ENCODE measurements at places on chromosomes 7 and 10.

DNA sequence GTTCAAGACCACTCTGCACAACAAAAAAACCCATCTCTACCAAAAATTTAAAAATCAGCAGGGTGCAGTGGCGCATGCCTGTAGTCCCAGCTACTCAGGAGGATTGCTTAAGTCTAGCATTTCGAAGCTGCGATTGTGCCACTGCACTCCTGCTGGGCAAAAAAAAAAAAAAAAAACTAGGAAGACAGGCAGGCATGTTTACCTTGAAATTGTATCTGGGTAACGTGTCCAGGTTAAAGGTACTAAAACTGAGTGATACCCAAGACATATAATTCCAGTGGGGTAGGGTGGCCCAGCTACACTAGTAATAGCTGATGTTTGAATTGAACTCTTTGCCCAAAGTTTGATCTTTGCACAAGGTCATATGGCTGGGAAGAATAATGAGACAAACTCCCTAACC is 16.2 kb downstream of the GHITM start:
- no peak for DNase-seq

DNA sequence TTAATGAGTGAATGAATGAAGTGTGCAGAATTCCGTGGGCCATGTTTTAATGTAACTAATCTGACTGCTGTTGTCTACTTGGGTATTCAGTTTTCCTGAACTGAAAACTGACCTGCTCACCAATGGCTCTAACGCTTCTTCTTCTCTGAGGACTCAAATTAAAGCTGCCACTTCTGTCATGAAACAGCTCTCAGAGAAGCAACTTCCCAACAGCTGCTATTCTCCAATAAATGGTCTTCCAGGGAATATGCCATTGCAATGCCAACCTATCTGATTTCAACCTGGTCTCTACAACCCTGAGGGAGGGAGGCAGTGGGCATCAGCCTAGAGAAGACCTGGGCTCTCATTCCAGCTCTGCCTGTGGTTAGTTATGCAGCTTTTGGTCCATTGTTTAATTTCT is 69.4 kb downstream of the FRMD4A start:
- DNase-seq = peak; percentile 59

- peak; percentile 77 for DNase-seq
These were observed 1.7 kb upstream of the CXCL12 start for GRCh38 chr10:44386546-44387052.

DNA sequence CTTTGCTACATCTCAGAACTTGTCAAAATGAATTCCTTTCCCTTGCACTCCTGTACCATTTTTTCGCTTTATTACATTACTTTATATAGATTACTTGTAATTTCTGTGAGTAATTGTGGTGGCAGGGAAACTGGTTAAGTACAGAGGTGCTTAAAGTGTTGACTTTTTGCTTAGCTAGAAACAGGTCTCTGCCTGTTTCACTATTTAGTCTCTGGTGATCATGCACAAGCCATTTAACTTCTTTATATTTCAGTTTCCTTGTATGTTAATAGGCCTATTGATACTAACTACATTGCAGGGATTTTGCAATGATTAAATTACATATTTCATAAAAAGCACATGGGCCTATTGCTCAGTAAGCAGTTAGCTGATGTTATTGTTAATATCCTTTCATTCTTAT is 233.8 kb downstream of the PRKG1 start:
- DNase-seq = no peak

GRCh38 chr10:76149182-76149581 is 717.8 kb downstream of the LRMDA start:
- no peak for DNase-seq

- no peak for DNase-seq
These were observed 389.4 kb upstream of the AUTS2 start for GRCh38 chr7:69208848-69209247.

- no peak for DNase-seq
These were observed 67.8 kb downstream of the TAF3 start for GRCh38 chr10:7886056-7886455.

GRCh38 chr10:105328503-105329133 is 687.5 kb downstream of the SORCS3 start:
- peak; percentile 87 for DNase-seq

- no peak for DNase-seq
These were observed 36.6 kb downstream of the SIRT1 start for GRCh38 chr10:67921065-67921464.

DNA sequence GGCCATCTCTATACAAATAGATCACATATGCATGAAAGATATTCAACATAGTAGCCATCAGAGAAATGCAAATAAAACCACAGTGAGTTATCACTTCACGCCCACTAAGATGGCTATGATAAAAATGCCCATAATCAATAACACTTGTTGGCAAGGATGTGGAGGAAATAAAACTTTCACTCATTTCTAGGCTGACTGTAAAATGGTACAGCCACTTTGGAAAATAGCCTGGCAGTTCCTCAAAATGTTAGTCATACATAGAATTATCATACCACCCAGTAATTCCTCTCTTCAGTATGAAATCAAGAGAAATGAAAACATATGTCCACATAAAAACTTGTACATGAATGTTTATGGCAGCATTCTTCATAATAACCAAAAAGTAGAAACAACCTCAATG is 324.9 kb downstream of the LRRTM3 start:
- DNase-seq = no peak

DNA sequence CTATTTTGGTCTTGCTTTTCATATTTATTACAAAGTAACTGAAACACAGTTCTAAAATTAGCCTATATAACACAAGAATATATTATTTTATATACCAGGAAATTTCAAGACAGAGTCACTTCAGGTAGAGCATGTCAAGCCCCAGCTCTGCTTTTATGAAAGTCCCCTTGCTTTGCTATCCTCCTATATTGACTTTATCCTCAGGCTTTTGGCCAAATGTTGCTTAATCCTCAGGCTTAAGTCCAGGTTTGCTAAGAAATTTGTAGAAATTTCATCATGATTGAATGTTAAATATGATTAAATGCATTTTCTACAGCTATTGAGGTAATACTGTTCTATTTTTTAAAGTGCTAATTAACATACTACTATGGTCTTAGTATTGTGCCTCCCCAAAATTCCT is 227.6 kb downstream of the FZD1 start:
- DNase-seq = no peak

- DNase-seq = no peak
These were observed 45.3 kb downstream of the NRG3 start for GRCh38 chr10:81920213-81920829.

- no peak for DNase-seq
These were observed 82.7 kb upstream of the KLF6 start for GRCh38 chr10:3867454-3868270.

DNA sequence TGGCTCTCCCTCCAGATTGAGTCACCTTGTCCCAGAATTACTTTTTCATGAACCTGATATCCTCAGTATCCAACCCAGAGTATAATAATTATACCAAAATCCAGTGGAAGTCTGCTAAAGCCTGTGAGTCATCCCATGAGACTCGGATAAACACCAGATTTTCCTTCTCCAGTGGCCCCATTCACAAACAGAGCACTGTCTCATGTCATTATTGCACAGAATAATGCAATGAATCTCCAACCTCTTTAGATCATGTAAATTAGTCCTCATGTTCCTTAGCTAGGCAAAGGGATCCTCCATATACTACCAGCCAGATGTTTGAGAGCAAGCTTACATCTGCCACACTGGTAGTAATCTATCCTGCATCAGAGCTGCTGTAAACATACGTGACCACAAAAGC is 89.0 kb downstream of the AMPH start:
- no peak for DNase-seq

GRCh38 chr10:70905071-70906021 is 17.0 kb upstream of the PCBD1 start:
- DNase-seq = no peak

GRCh38 chr10:88131511-88132139 is 268.2 kb downstream of the PTEN start:
- DNase-seq = no peak

GRCh38 chr10:36739884-36740445 is 385.4 kb upstream of the ANKRD30A start:
- DNase-seq = no peak

DNA sequence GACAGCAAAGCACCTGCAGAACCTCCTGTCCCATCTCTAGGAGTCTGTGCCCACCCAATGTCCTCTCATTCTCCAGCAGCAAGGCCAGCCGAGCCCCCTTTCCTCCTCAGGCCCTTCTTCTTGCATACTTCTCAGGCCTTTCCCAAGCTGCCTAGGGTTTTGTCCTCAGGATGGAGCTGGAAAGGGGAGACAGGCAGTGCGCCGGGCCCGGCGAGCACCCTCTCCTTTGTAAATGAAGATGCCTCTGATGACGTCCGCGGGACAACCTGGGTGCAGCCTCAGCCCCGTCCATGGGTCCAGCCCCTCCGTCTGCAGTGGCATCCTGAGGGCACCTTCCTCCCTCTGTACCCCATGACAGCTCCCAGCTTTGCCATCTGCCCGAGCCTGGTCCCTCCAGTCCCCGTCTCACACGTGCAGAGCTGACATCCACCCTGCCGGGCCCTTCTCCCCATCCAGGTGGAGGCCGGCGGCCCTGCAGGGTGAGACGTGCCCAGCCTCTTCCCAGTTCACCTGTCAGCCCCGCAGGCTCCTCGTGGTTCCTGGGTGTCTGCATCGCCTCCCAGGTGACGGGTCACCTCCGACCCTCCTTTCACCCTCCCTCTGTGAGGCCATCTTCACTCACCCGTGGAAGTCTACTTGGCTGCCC is 36.4 kb downstream of the JAKMIP3 start:
- DNase-seq = no peak

- no peak for DNase-seq
These were observed 135.1 kb upstream of the NPS start for GRCh38 chr10:127414024-127414423.

- DNase-seq = no peak
These were observed 49.1 kb upstream of the SEMA3C start for GRCh38 chr7:80967917-80968297.

DNA sequence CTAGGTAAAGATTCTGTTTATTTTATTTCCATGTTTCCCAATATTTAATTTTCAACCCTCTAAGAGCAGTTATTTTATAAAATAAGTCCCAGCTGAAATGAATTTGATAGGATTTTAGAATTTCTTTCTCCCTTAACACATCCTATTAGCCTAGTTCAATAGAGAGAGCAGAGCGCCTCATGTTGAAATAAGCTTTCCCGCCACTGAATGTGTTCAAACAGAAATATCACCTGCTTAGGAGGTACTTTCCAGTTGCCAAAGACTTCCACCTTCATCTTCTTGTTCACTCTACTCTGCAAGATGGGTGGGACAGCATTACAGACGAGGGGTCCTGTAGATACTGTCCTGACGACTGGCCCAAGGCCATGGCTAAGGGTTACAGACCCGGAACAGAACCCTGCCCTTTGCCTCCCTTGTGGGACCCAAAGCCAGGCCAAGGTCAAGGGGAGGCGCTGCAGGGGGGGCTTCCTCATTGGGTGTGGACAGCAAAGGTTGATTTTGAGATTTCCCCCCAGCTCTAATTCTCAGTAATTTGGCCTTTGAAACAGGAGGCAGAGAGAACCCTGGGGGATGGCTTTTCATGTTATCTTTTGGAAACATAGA is 62.0 kb downstream of the PARP12 start:
- DNase-seq = no peak

GRCh38 chr7:70456719-70457118 is 675.2 kb upstream of the GALNT17 start:
- no peak for DNase-seq

DNA sequence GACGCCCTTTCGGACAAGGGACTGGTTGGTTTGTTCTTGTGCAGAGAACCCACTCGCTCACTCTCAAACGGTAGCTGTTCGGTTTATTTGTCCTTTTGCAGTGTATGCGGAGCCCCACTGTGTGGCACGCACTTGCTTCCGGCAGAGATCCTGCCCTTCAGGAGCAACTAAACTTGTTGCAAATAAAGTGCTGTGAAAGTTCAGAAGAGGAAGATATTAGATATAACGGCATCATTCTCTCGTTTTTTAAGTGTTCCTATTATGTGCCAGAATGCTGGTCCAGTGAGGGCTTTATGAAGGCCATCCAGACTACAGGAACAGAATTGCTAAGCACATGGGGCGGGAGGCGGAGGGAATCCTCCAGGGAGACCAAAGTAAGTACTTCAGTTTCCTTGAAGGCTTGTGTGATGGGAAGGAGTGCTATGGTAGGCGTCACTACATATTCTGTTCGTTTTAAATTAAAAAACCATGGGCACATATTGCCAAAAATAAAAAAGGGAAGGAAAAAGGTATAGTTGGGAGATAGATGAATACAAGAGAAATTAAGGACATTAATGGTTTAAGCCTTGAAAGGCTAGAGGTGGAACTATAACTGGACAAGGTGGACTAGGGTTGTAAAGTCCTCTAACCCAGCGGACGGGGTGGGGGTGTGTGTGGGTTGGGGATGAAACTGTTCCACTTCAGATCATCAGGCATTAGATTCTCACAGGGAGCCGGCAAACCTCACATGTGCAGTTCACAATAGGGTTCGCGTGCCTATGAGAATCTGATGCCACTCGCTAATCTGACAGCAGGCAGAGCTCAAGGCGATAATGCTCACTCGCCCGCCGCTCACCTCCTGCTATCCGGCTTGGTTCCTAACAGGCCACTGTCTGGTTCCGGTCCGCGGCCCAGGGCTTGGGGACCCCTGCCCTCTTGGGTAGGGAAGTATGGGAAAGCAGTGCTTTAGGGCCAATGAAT is 704 bp upstream of the ERLIN1 start:
- peak; percentile 31 for DNase-seq

GRCh38 chr10:10755490-10755889 is 262.2 kb upstream of the CELF2 start:
- no peak for DNase-seq

DNA sequence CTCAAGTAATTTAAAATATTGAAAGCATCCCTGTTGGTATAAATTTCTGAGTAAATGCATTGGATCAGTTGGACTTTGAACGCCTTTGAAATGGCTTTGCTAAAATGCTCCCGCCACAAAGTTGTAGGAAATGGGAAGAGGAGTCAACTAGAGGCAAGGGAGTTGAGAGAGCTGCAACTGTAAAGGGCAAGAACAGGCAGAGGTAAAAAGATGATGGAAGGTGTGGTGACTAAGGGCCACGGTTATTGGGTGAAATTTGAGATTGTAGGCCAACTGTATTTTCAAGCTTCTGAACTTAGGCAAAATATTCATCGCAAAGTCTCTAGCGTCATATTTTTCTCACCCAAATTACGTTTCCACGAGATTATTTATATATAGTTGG is 595 bp upstream of the SUMF2 start:
- no peak for DNase-seq

DNA sequence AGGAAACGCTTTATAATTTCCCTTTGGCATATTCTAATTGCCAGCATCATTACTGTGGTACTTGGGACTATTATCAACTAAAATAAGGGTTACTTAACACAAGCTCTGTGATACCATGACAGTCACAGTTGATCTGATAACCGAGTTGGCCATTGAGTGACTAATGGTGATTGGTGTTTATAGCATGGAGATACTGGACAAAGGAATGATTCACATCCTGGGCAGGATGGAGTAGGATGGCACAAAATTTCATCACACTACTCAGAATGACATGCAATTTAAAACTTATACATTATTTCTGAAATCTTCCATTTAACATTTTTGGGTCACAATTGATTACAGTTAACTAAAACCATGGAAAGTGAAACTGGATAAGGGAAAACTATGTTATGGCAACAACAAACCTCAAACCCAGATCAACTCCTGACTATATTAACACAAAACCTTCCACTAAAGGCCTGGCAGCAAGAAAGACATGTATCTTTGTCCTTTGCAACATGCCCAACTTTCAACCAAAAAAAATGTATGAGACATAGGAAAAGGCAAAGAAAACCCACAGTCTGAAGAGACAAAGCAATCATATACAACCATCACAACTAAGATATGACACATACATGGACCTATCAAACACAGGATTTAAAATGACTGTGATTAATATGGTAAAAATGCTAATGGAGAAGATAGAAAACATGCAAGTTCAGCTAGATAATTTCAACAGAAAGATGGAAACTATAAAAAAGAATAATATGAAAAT is 208.5 kb upstream of the NRP1 start:
- DNase-seq = no peak

Data from renal pelvis (tissue), 12 donors.